Femur (tissue), 1 donor: ENCODE measurements at places on chromosomes 6 and 20.

DNA sequence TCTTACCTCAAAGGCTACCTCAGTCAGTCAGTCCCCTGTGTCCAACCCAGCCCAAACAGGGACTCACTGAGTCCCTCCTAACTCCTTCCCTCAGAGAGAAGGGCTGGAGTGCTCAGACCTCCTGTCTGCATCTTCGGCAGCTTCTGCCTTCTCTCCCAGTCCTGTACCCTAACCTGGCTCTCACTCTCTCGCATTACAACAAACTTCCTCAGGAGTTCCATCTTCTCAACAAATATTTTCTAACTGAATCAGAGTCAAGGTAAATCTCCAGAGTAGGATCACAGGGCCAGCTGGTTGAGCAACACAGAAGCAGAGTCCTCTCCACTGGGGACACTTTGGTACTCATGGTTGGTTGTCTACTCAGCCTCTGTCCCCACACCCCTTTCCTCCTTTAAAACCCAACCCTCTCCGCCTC is 92.3 kb downstream of the MRPL14 start:
- no peak for DNase-seq

DNA sequence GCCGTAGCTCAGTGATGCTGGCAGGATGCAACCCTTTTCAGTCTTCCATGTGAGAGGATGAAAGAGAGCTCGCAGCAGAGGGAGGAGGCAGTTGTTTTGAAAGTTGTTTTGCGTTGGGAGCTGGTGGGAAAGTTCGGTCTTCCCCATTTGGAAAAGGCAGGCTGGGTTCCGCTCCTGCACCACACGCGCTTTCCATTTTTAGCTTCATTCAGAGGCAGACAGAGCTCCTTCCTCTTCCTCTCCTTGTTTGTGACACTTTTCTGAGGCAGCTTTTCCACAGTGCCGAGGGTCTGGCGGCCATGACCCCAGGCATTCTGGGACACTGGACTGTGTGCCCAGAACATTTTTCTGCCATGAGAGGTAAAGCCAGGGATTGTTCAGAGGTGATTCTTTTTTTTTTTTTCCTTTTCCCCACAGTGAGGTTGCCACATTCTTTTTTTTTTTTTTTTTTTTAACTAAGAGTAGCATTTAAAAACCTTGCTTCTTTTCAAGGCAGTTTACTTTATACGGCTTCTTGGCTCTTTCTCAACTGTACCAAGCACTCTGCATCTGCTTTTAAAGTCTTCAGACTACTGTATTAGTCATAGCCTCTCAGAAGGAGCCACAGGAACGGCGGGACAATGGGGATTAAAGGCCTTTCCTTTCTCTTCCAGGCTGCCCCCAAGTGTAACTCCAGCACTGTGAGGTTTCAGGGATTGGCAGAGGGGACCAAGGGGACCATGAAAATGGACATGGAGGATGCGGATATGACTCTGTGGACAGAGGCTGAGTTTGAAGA is 1.6 kb downstream of the PRDM1 start:
- peak; percentile 34 for DNase-seq

DNA sequence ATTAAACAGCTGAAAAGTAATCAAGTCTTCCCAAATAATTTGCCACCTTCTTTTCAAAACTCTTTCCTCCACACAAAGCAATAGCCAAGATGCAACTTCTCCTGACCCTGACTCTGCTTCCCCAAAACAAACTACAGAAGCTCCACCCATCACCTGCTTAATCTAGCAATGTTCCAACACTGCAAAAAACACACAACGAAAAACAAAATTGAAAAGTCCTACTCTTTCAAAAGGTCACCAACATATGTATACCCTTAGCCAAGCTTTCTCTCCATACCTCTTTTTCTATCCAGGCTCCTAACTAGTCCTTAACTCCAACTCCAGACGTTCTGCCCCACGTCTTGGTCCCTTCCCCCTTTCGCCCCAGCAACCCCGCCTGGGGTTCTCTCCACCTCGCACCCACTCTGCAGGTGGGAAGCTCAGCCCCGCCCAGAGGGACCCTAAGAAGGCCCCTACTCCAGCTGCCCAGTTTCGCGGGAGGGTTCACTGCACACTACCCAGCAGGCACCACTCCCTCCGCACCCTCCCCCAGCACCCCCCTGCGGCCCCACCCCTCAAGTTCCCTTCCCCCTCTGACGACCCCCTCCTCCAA is 717 bp downstream of the CSNK2A1 start:
- no peak for DNase-seq

- DNase-seq: peak; percentile 87
Observed at GRCh38 chr6:34888874-34889555, at the start of gene ANKS1A. TSS of gene ANKS1A (plus strand) at chr6:34889255. CDS start at chr6:34889403, 148 bp downstream.

DNA sequence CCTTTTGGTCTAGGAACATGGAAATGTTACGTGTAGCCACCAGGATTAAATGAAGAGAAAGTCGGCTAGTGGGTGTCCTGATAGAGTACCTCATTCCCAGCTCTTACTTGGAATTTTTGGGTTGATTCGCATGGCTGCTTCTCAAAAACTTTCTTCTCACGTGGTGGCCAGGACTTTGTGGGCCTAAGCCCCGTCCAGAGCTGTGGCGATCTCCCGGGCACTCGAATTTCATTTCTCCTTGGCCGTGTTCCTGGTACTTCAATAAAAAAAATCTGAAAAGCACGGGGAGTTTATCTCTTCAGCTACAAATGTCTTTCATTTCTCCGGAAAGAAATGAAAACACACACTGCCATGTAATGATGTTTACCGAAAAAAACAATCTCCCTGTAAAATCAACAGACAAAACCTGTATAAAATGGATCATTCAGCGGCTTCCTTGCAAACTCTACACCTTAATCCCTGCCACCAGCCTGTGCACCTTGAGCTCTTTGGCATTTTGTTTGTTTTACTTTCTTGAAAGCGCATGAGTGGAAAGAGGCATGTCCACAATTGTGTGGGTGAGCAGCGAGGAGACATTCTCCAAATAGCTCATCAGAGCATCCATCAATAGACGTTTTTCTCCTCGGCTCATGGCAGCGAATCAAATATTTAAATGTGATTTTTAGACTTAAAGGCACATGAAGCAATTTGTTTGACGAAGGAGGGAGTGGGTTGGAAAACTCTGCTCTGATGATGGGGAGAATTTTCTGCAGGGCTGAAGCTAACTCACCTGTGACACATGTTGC is 173.1 kb downstream of the TFAP2C start:
- DNase-seq: no peak

GRCh38 chr6:33828764-33829731 is 25.2 kb upstream of the MLN start:
- DNase-seq: no peak

DNA sequence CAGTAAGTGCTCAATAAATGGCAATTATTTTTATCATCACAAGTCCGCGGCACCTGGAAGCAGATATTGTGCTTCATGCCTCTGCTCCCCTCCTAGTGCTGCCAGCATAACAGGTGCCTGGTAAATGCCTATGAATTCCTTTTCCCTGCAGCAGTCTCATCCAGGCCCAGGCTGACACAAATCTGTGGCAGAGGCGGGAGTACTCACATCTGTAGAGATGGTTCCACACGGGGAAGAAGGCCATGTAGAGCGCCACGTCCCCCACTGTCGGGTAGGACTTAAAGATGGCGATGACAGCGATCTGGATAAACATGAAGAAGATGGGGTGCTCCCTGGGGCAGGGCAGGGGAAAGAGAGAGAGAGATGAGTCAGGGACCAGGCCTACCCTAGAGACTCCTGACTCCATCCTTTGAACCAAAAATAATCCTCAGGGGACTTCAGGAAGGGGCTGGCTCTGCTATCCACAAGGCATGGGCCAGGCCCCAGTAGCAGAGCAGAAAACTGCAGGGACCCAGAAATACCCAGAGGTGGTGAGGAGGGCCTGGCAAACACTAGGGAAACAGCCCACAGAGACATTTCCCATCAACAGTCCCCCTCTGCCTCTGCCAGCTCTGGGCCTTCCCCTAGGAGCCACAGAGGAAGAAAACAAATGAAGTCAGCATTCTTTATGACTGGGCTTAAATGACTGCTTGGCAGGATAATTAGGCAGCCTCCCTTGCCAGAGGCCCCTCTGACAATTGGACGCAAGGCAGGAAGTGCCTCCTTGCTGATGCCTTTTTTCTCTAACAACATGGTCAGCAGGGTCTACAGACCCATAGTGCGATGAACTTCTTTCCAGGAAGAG is 23.0 kb downstream of the MAP1LC3A start:
- DNase-seq: peak; percentile 52

GRCh38 chr6:11485271-11485670 is 52.3 kb upstream of the TMEM170B start:
- DNase-seq: no peak

- DNase-seq: no peak
Observed at GRCh38 chr6:159988983-159989454, 20.1 kb downstream of the IGF2R start.

DNA sequence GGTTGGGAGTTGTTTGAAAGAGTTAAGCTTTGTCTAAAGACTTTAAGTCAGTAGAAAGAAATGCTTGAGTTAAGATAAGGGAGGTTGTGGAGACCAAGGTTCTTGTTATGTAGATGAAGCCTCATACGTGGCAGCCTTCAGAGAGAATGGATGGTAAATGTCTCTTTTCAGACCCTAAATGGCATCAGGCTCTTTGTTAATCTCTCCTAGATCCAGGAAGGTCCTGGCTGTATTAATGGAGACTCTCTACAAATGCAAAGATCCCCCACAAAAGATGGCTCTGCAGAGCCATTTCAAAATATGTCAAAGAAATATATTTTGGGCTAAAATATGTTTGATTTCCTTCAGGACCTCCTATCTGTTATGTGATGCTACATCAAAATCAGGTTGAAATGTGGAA is 161.6 kb downstream of the ADAT2 start:
- no peak for DNase-seq

- DNase-seq: no peak
Observed at GRCh38 chr6:72321788-72322187, 300.1 kb upstream of the KCNQ5 start.

DNA sequence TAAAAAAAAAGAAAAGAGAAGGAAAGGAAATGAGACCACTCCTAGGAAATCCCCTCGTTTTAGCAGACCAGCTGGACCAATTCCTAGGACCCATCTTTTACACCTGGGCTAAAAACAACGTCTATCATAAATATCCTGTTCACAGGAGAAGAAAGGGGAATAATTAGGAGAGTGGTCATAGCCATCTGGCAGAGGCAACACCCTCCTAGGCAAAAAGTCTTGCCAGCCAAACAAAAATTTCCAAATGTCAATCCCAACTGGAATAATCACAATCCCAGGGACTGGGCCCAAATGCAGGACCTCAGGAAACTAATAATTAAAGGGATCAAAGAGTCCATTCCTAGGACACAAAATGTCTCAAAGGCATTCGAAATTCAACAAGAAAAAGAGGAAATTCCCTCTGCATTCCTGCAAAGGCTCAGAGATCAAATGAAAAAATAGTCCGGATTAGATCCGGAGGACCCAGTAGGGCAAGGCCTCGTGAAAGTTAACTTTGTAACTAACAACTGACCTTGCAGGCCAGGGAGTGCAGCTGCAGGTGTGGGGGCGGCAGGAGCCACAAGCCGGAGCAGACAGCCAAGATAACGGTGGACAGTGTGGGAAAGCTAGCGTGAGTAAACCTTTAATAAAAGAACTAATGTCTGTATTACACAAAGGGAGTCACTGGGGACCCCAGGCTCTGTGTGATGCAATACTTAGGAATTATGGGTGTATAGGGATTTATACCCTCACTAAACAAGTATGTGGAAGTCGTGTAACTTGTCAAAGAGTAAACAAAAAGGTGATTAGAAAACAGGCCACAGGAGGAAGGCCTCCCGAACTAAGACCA is 11.7 kb downstream of the LCA5 start:
- DNase-seq: peak; percentile 24

DNA sequence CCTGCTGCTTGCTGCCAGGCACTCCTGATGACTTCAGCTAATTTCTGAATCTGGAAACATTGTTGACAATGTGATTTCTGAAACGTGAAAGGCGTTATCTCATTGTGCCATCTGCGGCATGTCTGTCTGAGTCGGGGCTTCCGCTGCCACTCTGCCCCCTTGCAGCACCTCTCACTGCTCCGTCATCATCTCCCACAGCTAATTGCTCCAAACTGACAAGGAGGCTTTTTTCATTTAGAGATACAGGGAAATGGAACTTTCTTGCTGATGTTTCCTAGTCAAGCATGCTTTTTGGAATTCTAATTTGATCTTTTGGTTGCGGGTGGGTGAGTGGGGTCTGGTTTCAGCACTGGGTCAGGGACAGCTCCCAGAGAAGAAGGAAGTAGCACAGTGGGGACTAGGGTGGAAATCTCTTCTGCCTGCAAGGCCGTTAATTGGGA is 233.5 kb downstream of the DHX35 start:
- no peak for DNase-seq

DNA sequence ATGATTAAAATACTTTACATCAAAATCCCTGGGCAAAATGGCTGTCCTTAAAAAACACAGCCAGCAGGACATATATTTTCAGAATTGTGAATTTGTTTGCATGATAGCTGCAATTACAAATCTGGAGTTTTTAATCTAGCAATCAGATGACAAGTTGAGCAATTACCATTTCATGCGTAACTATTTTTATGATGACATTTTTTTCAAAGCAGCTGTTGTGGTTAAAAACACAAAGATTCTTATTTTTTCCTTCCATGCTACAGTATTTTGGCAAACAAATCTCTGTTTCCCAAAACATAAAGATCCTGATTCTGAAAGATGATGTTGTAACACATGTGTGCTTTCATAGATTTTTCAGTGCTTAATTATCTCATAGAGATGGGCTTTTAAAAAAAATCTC is 90.2 kb downstream of the PHACTR1 start:
- no peak for DNase-seq

- DNase-seq: peak; percentile 27
Observed at GRCh38 chr6:149334682-149335160, 17.2 kb downstream of the TAB2 start.

GRCh38 chr6:3239110-3239830 is 11.8 kb upstream of the TUBB2B start:
- DNase-seq: no peak

DNA sequence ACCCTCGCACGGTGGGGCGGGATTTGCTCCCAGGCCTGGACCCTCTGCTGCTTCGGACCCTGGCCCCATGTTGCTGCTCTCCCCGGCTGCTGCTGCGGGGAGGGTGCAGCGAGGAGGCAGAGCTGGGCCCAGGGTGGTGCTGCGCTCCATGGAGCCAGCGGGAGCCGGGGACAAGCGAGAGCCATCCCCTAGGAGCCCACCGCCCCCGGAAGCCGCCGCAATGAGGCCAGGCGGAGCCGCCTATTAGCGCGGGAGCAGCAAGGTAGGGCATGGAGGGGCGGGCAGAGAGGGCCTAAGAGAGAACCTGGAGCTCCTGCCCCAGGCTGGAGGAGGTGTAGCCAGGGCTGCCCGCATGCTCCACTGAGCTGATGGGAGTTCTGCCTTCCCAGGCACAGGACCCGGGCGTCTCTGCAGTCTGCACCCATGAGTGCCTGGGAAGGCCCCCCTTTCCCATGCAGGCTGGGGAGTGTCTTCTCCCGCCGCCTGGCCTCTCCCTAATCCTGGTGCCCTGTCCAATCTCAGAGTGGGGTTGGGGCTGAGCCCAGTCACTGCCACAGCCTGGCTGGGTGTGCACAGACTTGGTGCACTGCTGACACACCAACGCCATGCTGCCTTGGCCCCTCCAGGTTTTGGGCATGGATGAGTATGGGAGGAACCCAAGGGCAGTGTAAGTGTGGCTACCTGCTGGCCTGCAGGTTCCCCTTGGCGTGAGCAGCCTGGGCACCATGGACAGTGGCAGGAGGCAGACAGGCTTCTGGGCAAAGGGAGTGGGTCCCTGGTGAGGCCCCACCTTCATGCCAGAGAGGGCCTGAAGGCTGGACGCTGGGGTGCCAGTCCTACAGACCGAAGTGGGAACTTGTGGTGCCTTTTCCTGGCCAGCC is 360.6 kb upstream of the MAP3K7 start:
- no peak for DNase-seq
